ENCODE measurements at places on chromosomes 4 and X.

GRCh38 chr4:83382850-83383249 is 48.2 kb upstream of the HPSE start:
- no peak for DNase-seq

- no peak for DNase-seq
Measured at GRCh38 chr4:16464651-16465050, 238.4 kb upstream of the TAPT1 start.

DNA sequence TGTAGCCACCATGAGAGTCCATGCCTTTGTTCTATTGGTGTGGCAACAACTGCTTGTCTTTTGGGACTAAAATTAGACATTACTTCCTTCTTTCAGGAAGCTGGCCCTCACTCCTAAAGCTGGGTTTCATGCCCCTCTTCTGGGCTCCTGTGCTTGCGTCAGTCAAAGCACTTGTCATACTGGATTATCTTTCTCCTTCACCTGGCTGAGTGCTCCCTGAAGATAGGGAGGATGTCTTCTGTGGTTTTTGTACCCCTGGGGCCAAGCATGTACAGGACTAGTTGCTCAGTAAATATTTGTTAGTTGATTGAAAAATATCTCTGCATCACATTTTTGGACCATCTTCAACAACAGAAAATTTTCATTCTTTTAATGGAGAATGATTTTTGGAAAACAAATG is 26.1 kb upstream of the LONRF3 start:
- no peak for DNase-seq

DNA sequence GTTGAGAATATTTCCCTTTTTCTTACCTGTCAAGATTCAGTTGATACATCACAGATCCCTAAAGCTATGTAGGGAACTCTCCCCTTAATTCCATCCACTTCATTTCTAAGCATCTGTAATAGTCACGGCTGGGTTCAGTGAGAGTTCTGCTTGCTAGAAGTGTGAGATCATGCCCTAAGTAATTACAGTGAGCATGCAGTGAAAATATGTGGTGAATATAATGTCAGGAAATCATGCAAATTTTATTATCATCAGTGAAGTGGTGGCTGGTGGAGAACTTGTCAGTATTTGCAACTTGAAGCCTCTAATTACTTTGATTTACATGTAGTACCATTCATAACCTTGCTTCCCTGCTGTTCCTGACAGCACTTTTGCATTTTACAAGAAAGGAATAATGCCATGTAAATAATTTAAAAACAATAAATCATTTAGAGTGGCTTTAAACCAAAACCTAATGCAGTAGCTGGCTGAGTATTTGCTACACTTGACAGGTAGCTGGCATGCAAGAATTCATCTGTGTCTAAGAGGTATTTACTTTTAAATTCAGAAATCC is 28.3 kb upstream of the CFAP299 start:
- DNase-seq = no peak

DNA sequence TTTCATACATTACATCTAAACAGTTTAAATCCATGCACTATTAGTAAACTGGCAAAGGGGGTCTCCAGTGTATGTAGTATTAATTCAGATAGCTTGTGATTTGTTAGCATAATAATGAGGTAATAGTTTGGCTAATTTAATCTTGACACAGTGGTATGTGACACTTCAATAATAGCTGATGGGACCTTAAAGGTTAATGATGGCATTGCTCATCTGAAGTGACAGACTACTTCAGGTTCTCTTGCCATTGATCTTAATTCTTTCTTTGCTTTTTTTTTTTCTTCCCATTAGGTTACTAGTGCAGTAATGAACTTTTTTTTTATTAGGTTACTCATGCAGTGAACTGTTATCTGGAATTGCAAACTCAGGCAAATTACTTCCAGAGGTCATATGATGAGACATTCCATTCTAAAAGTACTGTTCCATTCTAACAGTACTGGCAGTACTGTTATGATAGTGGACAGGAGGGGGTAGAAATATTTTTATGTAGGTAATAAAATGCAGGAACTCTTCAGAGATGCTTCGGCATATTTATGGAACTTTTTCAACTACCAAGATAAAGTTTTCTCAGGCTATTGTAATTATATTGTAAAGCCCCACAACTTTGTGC is 911.3 kb upstream of the LCORL start:
- DNase-seq = no peak

GRCh38 chr4:17932041-17932440 is 89.5 kb downstream of the LCORL start:
- DNase-seq = no peak

Data from left hindlimb (tissue), 1 donor.